ENCODE measurements at places on chromosomes 12 and 14.

GRCh38 chr12:68393417-68393816, 61.3 kb upstream of the MDM1 start:
- no peaks in the 10 kb centered on the region for H3K36me3 ChIP-seq
- H3K4me1 ChIP-seq = no peaks in the 10 kb centered on the region
- H3K27ac ChIP-seq = no peak overlapping the region
- no peak for DNase-seq

- no peak for DNase-seq
- peaks cover 68% of the 10 kb centered on the region for H3K27me3 ChIP-seq
- no peak overlapping the region for H3K27ac ChIP-seq
- no peaks in the 10 kb centered on the region for H3K36me3 ChIP-seq
These were observed 36.3 kb downstream of the DTX1 start for GRCh38 chr12:113092607-113093408.

DNA sequence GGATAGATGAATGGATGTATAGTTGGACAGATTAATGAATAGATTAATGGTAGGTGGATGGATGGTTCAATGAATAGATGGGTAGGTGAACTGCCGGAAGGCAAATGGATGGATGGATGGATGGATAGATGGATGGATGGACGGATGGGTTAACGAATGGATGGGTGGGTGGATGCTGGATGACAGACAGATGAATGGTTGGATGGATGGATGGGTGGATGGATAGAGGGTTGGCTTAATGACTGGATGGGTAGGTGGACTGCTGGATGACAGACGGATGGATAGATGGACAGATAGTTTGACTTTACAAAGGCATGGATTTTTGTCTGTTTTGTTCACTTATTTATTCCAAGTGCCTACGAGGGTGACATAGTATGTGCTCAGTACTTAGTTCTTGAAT, 64.4 kb downstream of the WSCD2 start:
- H3K4me3 ChIP-seq = no peak overlapping the region
- H3K4me1 ChIP-seq = no peaks in the 10 kb centered on the region
- no peaks in the 10 kb centered on the region for H3K36me3 ChIP-seq

DNA sequence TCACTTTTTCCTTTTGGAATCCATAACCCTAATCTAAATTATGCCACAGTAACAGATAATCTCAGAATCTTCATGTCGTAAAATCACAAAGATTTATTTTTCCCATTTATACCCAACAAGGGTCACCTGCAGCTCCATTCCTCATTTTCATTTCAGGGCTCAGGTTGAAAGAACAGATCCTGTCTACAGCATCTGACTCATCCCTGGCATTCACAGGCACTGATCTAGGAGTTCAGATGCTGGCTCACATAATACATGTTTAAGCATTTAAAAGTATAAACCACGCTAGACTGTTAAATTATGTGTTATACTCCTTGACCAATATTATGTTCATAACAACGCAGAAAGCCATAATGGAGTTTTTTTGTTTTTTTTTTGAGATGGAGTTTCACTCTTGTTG, 58.3 kb downstream of the STON2 start:
- H3K36me3 ChIP-seq = no peaks in the 10 kb centered on the region
- DNase-seq = no peak
- no peak overlapping the region for H3K27ac ChIP-seq
- no peaks in the 10 kb centered on the region for H3K4me1 ChIP-seq
- no peak overlapping the region for H3K4me3 ChIP-seq
- H3K27me3 ChIP-seq = no peaks in the 10 kb centered on the region

- no peaks in the 10 kb centered on the region for H3K27me3 ChIP-seq
- H3K36me3 ChIP-seq = peaks cover 36% of the 10 kb centered on the region
- no peak overlapping the region for H3K4me3 ChIP-seq
- H3K27ac ChIP-seq = no peak overlapping the region
- DNase-seq = no peak
- no peaks in the 10 kb centered on the region for H3K4me1 ChIP-seq
These were observed 48.8 kb downstream of the IPO8 start for GRCh38 chr12:30646821-30647220.

DNA sequence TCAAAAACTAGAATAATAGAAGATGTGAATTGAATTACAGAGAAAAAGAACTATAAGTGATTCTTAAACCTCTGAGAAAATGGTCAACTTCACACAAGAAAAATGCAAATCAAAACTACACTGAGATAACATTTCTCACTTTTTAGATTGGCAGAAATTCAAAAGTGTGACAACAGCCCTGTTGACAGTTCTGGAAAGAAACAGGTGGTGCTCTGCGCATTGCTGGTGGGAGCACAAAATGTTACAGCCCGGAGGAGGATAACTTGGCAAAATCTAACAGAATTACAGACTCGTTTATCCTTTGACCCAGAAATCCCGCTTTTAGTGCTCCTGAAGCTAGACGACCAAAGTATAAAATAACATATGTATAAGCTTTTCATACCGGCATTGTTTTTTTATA, 222.5 kb upstream of the CNTN1 start:
- H3K27me3 ChIP-seq = no peaks in the 10 kb centered on the region
- no peak overlapping the region for H3K27ac ChIP-seq
- no peak for DNase-seq
- no peaks in the 10 kb centered on the region for H3K4me1 ChIP-seq
- no peaks in the 10 kb centered on the region for H3K36me3 ChIP-seq

DNA sequence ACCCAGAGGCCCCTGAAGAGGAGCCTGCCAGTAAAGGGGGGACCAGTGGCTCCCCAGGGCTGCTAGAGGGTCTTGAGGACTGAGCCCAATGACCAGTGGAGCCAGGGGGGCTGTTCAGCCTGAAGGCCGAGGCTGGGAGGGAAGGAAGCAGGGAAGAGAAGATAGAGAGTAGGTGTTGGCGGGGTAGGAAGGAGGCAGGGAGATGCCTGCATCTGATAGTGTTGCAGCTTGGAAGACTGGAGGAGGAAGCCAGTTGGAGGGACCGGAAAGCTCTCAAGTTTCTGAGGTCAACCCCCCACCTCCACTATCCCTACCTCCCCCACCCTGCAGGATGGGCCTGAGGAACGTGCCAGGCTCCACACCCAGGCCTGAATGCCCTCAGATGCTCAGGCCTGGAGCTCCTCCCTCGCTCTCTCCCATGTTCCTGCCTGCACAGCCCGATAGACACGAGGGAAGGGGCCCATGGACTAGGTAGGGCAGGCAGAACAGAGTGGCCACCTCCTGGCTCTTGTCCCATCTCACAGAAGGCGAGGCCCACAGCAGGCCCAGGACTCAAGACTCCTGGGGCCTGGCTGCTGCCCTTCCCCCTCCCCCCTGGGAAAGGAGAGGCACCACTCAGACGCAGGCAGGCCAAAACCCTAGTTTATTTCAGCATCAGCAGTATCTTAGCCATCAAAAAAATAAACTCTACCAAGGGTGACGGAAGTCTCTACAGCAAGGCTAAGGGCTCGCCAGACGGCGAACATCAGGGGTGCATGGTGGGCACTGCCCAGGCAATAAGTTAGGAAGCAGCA, 3.4 kb downstream of the CKB start:
- peaks cover 15% of the 10 kb centered on the region for H3K27me3 ChIP-seq
- H3K4me1 ChIP-seq = peaks cover 51% of the 10 kb centered on the region
- peak; percentile 18 for DNase-seq
- peaks cover 15% of the 10 kb centered on the region for H3K36me3 ChIP-seq

DNA sequence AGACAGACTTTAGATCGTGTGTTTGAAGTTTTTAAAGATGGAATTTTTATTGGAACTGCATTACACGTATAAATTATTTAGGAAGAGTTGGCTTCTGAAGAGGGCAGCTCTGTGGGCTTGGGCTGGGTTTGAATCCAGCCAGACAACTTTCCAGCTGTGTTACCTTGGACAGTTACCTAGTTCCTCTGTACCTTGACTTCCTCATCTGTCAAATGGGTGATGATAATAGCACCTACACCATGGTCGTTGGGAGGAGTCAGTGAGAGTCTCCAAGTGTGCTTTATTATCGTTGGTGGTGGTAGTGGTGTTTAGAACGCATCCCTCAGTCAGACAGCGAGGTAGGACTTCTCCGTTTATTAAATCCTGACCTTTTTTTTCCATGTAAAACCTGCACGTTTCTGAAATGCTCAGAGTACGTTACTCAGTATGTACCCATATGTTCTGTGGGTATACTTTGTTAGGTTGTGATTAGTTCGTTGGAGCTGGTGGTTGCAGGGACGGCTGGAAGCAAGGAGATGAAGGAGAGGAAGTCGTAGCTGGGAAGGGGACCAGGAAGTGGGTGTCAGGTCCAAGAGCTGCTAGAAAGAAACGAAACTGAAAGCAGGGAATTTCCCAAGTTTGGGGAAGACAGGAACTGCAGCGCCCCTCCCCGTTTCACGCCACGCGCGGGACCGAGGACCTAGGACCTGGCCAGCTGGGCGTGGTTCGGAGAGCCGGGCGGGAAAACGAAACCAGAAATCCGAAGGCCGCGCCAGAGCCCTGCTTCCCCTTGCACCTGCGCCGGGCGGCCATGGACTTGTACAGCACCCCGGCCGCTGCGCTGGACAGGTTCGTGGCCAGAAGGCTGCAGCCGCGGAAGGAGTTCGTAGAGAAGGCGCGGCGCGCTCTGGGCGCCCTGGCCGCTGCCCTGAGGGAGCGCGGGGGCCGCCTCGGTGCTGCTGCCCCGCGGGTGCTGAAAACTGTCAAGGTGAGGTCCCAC, at the start of gene OAS3:
OAS3 (plus strand) TSS at position 734 of the 979 bp plus-strand sequence; CDS start at position 791, 57 bp downstream.
- peak within 1 kb of the TSS; percentile 73 for H3K4me3 ChIP-seq
- peaks cover 5% of the 10 kb centered on the region for H3K36me3 ChIP-seq
- H3K27me3 ChIP-seq = no peaks in the 10 kb centered on the region

DNA sequence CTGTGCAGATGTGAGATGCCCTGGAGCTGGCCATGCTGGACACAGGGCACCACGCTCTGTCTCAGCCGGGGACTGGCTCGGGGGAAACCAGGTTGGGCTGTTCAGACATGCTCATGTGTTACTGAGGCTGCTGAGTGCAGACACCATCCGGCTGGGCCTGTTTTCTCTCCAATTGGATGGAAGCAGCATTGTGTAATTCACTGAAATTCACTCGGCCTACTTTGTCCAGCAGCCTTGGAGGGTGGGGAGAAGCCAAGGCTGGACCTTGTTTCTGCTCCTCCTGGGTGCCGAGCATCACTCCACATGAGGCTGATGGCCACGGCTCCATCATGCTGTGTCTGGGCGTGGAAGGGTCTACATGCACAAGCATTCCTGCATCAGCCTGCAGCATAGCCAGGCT, 130.7 kb downstream of the SMOC1 start:
- no peak for DNase-seq
- no peak overlapping the region for H3K27ac ChIP-seq
- no peaks in the 10 kb centered on the region for H3K36me3 ChIP-seq
- H3K4me3 ChIP-seq = no peak overlapping the region
- peaks cover 14% of the 10 kb centered on the region for H3K4me1 ChIP-seq

- H3K4me3 ChIP-seq = no peak overlapping the region
- H3K27ac ChIP-seq = no peak overlapping the region
- no peak for DNase-seq
- peaks cover 3% of the 10 kb centered on the region for H3K4me1 ChIP-seq
These were observed 86.0 kb upstream of the SLC38A2 start for GRCh38 chr12:46458500-46459102.

- H3K27me3 ChIP-seq = peaks cover 21% of the 10 kb centered on the region
- no peaks in the 10 kb centered on the region for H3K36me3 ChIP-seq
- DNase-seq = no peak
- peaks cover 4% of the 10 kb centered on the region for H3K4me1 ChIP-seq
- no peak overlapping the region for H3K27ac ChIP-seq
These were observed 74.3 kb upstream of the SLC24A4 start for GRCh38 chr14:92248696-92249095.

- no peaks in the 10 kb centered on the region for H3K36me3 ChIP-seq
- H3K27me3 ChIP-seq = peaks cover 4% of the 10 kb centered on the region
- no peak overlapping the region for H3K27ac ChIP-seq
- H3K4me1 ChIP-seq = no peaks in the 10 kb centered on the region
These were observed 68.0 kb downstream of the GRIN2B start for GRCh38 chr12:13913371-13913770.

DNA sequence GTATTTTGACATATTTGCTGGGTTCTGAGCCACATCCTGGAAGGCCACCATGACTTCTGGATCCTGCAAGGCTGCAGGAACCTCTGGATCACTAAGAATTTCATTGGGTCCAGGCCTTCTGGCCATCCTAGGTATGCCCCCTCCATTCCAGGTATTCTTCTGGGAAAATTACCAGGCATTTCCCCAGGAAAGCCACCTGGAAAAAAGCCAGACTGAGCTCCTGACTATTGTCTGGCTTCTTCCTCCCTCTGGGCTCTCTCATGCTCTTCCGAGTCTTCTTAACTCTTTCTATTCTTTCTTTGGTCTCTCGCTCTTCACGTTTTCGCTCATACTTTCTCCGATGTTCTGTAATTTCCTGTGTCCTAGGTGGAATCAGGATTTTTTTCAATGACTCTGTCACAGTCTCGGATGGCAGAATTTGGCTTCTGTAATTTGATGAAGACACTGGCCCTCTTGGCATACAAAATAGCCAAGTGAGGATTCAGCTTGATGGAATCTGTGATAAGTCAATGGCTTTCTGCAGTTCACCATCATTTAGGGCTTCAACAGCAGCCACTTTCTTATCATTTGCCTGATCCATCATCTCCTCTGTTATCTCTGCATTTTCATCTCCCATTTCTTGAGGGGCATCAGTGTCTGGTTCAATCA, 42.6 kb downstream of the ATP23 start:
- peaks cover 3% of the 10 kb centered on the region for H3K27me3 ChIP-seq
- DNase-seq = no peak
- no peaks in the 10 kb centered on the region for H3K4me1 ChIP-seq
- H3K27ac ChIP-seq = no peak overlapping the region
- H3K36me3 ChIP-seq = no peaks in the 10 kb centered on the region

GRCh38 chr14:73787486-73788316, 63.9 kb upstream of the PTGR2 start:
- H3K4me1 ChIP-seq = peaks cover 37% of the 10 kb centered on the region
- peak overlapping the region; percentile 68 for H3K4me3 ChIP-seq
- H3K36me3 ChIP-seq = no peaks in the 10 kb centered on the region

GRCh38 chr14:32224737-32225377, 21.8 kb upstream of the RNU6-8 start:
- no peaks in the 10 kb centered on the region for H3K27me3 ChIP-seq
- H3K27ac ChIP-seq = no peak overlapping the region
- no peak overlapping the region for H3K4me3 ChIP-seq
- peak; percentile 66 for DNase-seq
- H3K36me3 ChIP-seq = no peaks in the 10 kb centered on the region

DNA sequence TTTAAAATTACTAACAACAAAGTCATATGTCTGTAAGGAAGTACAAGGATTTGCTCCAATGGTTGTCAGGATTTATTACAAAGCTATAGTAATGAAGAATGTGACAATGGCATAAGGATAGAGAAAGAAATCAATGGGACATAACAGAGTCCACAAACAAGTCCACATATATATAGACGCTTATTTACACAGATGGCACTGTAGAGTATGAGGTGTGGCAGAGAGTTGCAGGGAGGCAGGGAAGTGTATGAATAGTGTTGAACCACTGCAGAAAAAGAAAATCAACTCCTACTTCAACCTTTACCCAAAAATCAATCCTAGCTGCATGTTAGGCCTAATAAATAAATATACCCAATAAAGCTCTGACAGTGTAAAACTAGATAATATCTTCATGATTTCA, 21.3 kb downstream of the SOS2 start:
- H3K4me1 ChIP-seq = no peaks in the 10 kb centered on the region
- H3K27me3 ChIP-seq = no peaks in the 10 kb centered on the region
- no peaks in the 10 kb centered on the region for H3K36me3 ChIP-seq
- DNase-seq = no peak
- no peak overlapping the region for H3K27ac ChIP-seq

- H3K27me3 ChIP-seq = no peaks in the 10 kb centered on the region
- no peak overlapping the region for H3K27ac ChIP-seq
- no peaks in the 10 kb centered on the region for H3K4me1 ChIP-seq
- no peak for DNase-seq
These were observed 179.1 kb upstream of the OTX2 start for GRCh38 chr14:56989359-56989758.

GRCh38 chr12:51320695-51321320, 3.2 kb downstream of the BIN2 start:
- no peaks in the 10 kb centered on the region for H3K36me3 ChIP-seq
- peak; percentile 10 for DNase-seq
- H3K4me3 ChIP-seq = no peak overlapping the region
- no peak overlapping the region for H3K27ac ChIP-seq
- H3K4me1 ChIP-seq = no peaks in the 10 kb centered on the region
- no peaks in the 10 kb centered on the region for H3K27me3 ChIP-seq
